BJ (cell line): ENCODE measurements at places on chromosomes 5 and 9.
A peak's percentile ranks its signal among the peaks of the same experiment; 100 is the strongest.

DNA sequence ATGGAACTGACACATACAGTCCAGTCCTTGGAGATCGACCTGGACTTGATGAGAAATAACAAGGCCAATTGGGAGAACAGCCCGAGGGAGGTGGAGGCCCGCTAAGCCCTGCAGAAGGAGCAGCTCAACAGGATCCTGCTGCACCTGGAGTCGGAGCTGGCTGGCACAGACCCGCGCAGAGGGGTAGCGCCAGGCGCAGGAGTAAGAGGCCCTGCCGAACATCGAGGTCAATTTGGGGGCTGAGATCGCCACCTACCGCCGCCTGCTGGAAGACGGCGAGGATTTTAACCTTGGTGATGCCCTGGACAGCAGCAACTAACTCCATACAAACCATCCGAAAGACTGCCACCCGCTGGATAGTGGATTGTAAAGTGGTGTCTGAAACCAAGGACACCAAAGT, 1610.1 kb upstream of the ACO1 start:
- DNase-seq, result no peak

DNA sequence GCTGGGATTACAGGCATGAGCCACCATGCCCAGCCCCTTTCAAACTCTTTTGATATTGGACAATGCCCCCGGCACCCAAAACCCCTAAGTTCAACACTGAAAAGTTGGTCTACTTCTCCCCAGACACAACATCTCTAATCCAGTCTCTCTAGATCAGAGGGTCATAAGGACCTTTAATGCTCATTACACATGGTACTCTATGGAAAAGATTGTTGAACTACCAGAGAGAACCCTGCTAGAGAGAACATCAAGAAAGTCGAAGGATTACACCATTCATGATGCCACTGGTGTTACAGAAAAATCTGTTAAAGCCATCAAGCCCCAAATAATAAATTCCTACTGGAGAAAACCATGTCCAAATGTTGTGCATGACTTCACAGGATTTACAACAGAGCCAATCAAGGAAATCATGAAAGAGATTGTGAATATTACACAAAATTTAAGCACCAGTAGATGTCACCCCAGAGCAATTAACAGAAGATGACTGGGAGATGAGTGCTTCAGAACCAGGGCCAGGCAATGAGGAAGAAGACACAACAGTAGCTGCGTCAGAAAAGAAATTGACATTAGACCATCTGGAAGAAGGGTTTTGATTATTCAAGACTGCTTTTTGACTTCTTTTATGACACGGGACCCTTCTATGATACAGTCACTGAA, 28.3 kb upstream of the NIPAL4 start:
- DNase-seq, result peak; percentile 31

DNA sequence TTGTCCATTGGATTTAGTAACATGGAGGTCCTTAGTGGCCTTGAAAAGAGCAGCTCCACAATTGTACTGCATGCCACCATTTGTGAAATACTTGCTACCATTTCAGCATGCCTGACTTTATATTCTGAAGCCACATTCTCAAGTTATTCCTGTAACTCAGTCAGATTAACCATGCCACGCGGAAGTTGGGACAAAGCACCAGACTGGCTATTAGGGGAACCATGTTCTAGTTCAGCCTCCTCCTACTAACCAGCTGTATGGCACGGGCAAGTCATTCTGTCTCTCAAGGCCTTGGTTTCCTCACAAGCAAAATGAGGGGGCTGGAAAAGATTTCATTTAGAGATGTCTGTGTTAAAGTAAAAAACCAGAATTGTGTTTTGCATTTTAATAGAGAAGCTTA, 418.0 kb downstream of the PLK2 start:
- DNase-seq, result no peak

- no peak for DNase-seq
Measured at GRCh38 chr9:135562235-135562745, 734 bp downstream of the PAEP start.

GRCh38 chr9:123630233-123630632, 274.2 kb downstream of the CRB2 start:
- DNase-seq, result no peak

- no peak for DNase-seq
Measured at GRCh38 chr5:83921666-83922193, 201.1 kb upstream of the HAPLN1 start.

GRCh38 chr5:112397690-112398089, 21.4 kb downstream of the EPB41L4A start:
- no peak for DNase-seq

GRCh38 chr9:88973281-88974045, 17.8 kb upstream of the S1PR3 start:
- no peak for DNase-seq

DNA sequence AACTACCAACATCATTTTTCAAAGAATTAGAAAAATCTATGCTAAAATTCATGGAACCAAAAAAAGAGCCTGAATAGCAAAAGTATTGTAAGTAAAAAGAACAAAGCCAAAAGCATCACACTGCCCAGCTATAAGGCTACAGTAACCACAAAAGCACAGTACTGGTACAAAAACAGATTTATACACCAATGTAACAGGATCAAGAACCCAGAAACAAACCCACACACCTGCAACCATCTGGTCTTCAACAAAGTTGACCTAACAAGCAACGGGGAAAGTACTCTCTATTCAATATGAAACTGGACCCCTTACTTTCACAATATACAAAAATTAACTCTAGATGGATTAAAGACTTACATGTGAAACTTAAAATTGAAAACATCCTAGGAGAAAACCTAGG, 94.2 kb upstream of the TARS1 start:
- no peak for DNase-seq

DNA sequence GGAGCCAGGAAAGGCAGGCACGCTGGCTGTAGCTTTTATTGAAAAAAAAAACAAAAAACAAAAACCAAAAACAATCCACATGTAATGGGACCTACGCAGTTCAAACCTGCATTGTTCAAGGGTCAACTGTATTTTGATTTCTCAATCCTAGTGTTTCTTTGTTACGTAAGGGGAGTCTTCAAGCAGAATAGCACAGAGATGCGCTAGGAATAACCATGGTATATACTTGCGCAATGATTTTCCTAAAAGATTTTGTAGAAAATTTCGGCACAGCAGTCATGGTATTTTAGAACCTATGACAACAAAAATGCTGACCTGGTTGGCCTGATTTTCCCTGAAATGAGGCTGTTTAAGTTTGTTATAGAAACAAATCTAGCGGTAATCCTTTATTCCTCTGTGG, 1110.5 kb upstream of the WWC1 start:
- DNase-seq, result no peak

DNA sequence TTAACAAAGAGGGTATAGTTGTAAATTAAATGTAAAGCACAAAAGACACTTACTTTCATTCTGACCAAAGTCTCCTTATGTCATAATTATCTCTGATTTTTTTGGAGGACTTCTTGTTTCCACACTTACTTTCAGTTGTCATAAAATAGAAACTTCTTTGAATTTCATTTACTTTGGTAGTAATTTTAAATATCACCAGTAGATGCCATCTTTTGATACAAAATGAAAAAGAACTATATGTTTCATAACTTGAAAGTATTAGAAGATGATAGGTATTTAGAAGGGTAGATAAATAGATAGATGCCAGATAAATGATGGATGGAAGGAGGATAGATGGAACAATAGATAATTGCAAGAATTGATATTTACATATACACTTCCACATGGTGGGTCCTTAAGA, 1865.3 kb upstream of the CDH9 start:
- no peak for DNase-seq

- no peak for DNase-seq
Measured at GRCh38 chr9:100466829-100467221, 6.1 kb upstream of the TMEFF1 start.

DNA sequence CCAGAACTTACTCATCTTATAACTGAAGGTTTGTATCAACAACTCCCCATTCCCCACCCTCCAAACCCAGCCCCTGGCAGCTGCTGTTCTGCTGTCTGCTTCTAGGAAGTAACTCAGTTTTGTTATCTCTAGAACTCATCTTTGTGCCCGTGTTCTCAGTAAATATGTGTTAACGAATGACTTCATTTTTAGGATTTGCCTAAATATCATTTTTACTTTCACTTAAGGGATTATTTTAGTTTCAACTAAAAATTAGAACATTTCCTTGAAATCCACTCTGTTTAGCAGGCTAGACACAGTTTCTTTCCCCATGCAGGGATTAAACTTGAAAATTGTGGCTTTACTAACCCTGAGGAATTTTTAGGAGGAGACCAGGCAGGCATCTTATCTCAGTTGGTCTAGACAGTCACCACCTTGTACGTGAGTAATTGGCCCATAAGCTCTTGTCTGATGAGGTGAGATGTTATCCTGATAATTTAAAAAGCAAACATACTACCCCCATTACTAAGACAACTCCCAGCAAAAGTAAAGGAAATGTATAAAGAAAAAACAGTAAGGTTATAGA, 68.2 kb upstream of the TNFAIP8 start:
- no peak for DNase-seq
